ACHN (cell line): ENCODE measurements at places on chromosomes 13 and 19.

DNA sequence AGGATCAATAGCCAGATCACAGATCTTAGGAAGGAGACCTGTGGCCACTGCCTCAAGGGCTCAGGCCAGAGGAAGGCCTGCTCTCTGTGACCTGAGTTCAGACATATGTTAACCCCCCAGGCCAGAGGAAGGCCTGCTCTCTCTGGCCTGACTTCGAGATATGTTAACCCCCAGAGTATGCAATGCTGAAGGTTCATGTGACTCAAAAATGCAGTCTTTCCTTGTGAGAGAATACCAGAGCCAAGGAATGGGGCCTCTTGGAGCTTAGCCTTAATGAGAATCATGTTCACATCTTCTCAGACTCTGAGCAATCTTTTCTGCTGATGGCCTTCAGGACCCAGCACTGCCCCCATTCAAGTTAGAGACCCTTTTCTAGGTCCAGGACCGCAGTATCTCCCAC is 36.7 kb downstream of the MBNL2 start:
- DNase-seq: no peak

DNA sequence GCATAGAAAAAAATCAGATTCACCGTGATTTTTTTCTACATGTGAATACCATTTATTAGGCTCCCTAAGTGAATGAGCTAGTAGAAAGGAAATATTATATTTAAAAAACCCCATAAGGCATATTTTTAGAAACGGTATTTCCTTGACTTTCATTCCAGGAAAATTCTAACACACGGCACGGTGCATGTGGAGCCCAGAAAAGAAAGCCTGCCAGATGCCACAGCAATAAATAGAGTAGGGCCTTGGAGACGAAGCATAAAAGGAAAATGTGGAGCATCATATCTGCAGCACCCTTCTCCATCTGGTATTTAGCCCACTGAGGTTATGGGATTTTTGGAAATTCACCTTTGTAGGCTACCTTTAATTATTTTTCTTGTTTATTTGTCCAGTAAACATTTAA is 314.4 kb downstream of the ENOX1 start:
- DNase-seq: no peak

DNA sequence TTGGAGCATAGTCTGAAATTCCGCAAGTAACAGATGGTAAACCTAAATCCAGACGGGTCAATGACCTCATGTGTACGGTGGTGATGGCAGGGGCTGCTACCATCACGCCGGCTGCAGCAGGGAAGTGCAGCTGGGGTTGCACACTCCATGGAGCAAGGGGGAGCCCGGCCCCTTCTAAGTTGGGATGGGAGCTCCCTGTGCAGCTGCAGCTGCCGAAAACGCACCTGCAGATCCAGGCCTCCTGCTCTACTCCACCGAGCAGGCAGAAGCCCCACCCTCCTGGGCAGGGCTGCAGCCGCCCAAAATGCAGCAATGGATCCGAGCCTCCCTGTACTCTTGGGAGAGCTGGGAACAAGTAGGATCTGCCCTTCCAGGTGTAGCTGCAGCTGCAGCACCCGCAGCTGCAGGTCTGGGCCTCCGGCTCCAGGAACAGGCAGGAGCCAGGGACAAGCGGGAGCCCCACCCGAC is 25.5 kb downstream of the KBTBD6 start:
- no peak for DNase-seq

GRCh38 chr19:23394511-23394910 is 760 bp downstream of the ZNF91 start:
- DNase-seq: peak; percentile 2

- DNase-seq: no peak
Measured at GRCh38 chr19:18475762-18476331, 37.9 kb upstream of the ISYNA1 start.

DNA sequence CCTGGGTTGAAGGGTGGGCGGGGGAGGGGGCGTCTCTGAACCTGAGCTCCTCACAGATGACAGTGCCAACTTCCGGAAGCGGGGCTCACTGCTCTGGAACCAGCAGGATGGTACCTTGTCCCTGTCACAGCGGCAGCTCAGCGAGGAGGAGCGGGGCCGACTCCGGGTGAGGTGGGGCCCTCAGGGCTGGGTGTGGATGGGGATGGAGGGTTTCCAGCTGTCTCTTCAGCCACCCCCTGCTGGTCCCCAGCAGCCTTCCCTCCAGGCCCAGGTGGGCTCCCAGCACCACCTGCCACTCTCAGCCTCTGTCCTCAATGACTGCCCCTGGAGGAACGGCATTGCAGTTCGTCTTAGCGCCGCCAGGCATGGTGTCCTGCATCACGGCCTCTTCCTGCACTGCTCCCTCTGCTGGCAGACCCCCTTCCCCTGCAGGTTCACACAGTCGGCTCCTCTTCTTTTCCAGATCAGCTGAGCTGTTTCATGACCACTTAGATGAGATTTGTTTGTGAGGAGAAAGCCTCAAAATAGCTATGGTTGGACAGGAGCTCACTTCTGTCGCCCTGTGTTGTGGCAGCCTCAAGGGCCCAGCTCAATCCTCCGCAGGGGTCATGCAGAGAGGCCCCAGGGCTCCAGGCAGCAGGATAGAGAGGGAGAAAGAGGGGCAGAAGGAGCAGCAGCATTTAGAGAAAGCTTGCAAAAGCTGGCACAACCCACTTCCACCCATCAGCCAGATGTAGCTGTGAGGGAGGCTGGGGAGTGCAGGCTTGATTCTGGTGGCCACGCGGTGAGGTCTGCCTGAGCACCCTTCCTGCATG is 2.5 kb upstream of the GARIN5A start:
- DNase-seq: no peak

- DNase-seq: no peak
Measured at GRCh38 chr13:46594374-46595078, 41.6 kb downstream of the LRCH1 start.
